ENCODE measurements at places on chromosomes 1 and 21.

DNA sequence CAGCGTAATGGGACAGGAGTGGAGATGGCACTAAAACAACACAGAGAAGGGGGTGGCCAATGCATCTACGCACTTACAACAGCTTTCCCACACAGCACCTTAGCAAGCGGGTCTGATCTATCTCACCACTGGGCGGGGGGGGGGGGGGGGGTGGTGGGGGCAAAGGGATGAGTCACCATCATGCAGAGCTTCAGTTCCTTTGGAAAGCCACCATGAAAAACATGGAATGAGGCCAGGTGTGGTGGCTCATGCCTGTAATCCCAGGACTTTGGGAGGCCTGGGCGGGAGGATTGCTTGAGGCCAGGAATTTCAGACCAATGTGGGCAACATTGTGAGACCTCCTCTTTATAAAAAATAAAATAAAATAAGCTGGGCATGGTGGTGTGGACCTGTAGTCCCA, 47.2 kb downstream of the KLHDC7A start:
- DNase-seq: no peak

GRCh38 chr1:72567521-72567920, 285.2 kb upstream of the NEGR1 start:
- DNase-seq: no peak

DNA sequence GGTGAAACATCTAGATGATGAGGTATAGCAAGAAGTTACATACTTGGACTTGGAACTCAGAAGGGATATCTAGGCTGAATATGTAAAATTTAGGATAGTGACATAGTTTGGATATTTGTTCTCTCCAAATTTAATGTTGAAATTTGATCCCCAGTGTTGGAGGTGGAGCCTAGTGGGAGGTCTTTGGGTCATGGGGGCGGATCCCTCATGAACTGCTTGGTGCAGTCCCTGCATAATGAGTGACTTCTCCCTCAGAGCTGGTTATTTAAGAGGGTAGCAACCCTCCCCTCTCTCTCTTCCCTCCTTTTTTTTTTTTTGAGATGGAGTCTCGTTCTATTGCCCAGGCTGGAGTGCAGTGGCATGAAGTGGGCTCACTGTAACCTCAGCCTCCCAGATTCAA, 15.5 kb downstream of the ST3GAL3 start:
- no peak for DNase-seq

DNA sequence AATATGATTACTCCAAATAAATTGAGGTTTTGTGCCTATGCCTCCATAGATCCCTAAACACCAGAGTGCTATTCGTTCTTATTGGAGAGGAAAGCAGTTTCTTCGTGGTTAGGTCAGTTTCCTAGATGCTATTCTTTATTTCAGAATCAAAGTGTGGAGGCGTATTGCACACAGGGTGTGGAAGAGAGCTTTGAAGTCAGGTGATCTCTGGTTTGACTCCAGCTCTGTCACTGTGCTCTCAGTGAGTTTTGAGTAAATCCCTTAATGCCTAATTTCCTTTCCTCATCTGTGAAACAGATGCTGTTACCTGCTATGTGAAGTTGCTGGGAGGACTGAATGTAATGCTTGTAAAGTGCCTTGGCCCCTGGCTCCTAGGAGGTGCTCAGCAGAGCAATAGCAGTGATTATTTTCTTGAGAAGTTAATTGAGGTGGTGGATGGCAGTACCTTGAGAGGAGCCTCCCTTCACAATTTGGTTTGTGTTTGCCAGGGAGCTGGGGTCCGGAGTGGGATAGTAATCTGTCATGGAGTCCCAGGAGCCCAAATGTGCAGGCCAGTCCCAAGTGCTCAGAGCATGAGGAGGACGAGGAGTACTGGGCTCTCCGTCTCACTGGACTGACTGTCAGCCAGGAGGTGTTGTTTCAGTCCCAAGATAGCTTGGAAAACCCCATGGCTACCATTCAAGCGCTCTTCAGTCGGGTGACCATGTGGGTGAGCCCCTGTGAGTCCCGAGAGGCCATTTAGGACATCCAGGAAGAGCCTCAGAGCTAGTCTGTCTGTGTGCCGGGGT, 14.9 kb downstream of the NTPCR start:
- DNase-seq: no peak

DNA sequence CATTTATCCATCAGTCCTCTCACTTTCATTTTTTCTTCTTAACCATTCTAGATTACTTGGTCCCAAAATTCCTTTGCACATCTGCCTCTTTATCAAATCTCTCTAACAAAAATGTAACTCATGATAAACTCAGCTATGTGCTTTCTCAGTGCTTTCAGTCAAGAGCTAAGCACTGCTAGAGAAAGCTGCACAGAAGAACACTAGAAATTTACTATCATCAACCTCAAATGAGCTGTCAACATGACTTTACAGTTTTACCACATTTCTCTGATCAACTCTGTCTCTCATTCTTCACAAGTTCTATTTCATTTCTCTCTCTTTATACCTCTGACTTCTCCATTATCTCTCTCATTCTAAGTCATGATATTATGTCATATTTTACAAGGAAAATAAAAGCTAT, 54.2 kb upstream of the PRKACB start:
- DNase-seq: no peak

- DNase-seq: no peak
These were observed 17.1 kb upstream of the ADGRB2 start for GRCh38 chr1:31781138-31781755.

- no peak for DNase-seq
These were observed 257.4 kb upstream of the USP25 start for GRCh38 chr21:15472108-15473040.

- no peak for DNase-seq
These were observed 47.0 kb upstream of the POU2F1 start for GRCh38 chr1:167173516-167174184.

DNA sequence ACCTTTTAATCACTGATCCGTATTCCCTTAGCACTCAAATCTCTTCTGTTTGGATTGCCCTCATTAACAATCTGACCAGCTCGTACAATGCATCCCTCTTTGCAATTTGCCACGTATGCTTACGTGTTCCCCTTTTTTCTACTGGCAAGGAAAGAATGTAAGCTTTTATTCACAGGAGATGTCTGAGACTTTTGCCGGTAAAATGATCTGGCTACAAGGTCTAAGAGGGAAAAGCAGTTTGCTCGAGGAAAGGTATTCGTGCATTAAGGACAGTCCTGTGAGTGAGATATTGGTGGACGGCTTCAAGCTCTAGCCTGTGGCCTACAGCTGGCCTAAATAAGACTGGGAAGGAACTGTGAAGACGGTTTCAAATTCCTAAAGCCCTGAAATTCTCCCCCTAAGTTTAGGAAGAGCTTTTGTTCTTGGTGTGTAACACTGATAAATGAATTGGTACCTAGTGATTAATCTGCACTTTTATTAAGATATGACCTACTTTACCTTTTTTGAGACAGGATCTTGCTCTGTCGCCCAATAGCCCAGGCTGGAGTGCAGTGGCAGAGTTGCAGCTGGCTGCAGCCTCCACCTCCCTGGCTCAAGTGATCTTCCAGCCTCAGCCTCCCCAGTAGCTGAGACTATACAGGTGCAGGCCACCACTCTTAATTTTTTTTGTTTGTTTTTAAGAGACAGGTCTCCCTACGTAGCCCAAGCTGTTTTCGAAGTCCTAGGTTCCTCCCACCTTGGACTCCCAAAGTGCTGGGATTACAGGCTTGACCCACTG, 895 bp upstream of the UBR4 start:
- peak; percentile 37 for DNase-seq

DNA sequence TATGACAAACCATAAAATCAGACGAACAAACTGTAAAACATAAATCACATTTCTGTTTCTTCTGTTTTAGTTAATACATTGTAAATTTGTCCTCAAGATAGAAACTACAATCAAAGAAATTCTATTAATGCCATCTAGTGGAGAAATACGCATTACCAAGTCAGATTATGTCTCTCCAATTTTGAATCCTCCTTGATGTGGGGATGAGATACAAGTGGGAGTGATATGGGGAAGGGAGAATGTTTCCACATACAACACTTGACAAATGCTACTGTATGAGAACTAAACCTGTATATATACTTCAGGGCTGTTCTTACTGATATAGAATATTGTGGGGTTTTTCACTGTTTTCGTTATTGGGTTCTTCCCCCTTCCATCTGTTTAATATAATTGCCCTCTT, 2.6 kb downstream of the HFM1 start:
- DNase-seq: peak; percentile 25

DNA sequence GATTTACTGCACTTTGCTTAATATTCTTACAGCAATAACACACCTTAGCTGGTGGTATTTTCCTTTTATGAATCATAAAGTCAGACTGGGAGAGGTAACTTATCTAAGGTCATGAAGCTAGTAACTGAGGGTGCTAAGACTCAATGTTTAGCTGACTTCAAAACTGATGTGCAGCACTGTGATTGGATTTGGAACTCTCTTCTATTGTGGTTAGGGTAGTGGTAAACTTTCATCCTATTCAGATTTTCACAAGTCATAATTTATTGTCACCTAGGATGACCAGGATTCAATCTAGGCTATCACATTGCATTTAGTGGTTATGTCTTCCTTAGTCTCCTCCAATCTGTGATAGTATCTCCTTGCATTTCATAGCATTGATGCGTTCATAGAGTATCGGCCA, 18.9 kb downstream of the EPB41 start:
- no peak for DNase-seq

- no peak for DNase-seq
These were observed 169.2 kb upstream of the LMO4 start for GRCh38 chr1:87159378-87159915.

- peak; percentile 57 for DNase-seq
These were observed 950 bp upstream of the INKA2 start for GRCh38 chr1:111739925-111740765.

DNA sequence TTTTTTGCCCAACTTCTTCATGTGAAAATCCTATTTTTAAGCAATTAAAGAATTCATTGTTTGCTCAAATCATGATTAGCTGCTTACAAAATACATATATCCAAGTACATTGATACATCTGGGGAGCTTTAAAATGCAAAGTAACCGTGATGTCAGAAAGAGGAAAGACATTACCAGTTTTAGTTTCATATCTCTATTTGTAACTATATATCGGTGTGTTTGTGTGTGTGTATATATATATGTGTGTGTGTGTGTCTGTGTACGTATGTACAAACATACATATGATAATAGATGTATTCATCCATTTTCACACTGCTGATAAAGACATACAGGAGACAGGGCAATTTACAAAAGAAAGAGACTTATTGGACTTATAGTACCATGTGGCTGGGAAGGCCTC, 310.1 kb downstream of the DPYD start:
- no peak for DNase-seq

DNA sequence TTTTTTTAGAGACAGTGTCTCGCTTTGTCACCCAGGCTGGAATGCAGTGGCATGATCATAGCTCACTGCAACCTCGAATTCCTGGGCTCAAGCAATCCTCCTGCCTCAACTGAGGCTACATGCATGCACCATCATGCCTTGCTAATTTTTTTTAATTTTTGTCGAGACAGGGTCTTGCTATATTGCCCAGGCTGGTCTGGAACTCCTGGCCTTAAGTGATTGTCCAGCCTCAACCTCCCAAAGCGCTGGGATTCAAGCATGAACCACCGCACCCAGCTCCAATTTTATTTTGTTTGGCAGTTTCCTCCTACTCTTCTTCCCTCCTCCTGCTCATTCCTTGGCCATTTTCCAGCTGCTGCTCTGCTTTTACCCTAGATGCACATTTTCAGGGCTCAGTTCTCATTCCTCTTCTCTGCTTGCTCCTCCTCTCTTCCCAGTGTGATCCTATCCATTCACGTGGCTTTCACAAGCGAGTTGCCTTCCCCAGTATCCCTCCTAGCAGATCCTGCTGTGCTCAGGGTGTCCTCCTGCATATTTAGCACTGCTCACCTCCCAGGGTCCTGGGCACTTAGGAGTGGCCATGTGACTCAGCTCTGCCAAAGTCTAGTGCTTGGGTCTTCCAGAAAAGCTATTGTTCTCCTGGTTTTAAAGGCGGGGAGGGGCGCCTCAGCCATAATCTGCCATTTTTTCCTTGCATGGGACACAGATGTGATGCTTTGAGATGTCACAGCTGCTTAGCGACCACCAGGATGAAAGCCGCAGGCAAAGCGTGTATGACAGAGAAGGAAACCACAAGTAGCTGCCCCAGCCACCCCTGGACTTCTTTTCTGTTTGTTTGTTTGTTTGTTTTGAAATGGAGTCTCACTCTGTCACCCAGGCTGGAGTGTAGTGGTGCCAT, 33.7 kb downstream of the PSEN2 start:
- no peak for DNase-seq

DNA sequence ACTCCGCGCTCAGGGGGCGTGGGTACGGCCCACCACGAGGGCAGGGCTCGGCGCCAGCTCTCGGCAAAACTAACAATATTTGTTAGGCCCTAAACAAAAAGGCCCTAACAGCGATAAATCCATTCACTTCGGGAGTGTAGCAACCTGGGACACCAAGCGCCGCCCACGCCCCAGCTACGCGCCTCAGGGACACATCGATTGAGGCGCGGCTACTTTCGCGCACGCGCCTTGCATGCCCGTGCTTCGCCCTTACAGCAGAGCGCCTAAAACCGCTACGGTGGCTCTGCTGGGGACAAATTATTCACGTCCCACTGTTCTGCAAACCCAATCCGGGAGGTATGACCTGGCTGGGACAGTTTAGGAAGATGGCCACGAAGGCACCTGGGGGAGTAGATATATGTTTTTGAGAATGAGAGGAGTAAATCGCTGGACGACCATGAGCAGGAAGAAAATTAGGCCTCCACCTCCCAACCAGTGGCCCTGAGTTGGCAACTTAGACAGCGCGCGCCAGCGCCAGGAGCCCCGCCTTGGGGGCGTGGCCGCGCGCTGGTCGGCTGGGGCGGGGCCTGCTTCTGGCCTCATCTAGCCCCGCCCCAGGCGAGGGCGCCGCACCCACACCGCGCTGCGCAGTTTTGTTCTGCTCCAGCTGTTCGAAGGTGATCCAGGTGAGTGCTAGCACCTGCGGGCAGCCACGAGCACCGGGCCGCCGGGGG, at the start of gene MGST3:
Gene MGST3 (plus strand): TSS at position 606 of the 713 bp plus-strand sequence. CDS start 18,614 bp downstream, outside the sequence.
- peak; percentile 97 for DNase-seq

DNA sequence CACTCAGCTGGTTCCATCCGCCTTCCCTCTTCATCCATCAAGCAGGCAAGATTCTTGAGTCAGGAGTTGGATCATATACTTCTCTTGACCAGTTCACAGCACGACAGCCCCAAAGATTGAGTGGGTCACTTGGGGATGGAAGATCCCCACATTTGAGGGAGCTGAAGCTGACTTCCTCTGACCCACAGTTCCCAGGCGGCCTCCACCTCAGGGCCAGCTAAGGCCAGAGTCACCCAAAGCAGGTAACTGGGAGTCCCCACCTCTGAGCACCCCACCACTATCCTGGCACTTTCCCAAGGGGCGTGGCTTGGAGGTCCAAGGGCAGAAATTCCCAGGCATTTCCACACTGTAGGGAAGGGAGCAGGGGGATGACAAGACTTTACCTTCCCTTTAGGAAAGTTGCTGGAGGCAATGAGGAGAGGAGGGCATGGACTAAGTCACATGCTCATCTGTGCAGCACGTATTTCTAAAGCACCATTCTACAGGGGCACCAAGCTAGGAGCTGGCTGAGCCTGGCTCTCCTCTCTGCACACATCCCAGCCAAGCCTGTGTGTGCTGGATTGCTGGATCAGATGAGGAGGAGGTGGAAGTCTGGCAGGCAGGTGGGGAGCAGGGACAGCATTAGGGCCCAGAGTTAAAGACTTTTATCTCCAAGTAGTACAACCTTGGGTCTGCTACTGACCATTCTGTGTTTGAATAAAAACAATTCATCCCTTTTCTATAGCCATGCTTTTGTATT, 1.3 kb upstream of the RD3 start:
- no peak for DNase-seq

GRCh38 chr1:166869318-166870099, 6.6 kb downstream of the TADA1 start:
- no peak for DNase-seq

GRCh38 chr1:3998086-3998485, 98.0 kb upstream of the C1orf174 start:
- no peak for DNase-seq

Data from OCI-LY7 (cell line).